Fibroblast of skin of scalp (primary cell): ENCODE measurements at places on chromosomes 3 and 15.

GRCh38 chr15:39260391-39260790 is 320.5 kb upstream of the THBS1 start:
- DNase-seq: no peak

GRCh38 chr3:14853271-14853951 is 34.6 kb downstream of the FGD5 start:
- DNase-seq: no peak

DNA sequence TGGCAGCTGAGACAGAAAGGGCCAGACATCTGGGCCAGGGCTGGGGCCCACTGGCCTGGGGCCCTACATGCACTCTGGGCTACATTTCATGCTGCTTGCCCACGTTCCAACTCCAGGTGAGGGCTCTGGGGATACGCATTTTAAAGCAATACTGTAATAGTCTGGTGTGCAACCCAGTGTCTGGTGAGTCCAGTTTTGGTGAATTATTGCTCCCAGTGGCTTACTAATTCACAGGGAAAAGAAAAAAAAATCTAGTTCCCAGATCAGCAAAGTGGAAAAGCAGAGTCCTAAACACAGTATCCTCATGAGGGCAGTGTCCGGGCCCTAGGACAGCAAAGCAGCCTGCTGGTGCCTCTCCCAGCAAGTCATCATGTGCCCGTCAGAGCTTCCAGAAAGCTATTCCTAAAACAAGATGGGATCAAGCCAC is 82.4 kb downstream of the CCNL1 start:
- DNase-seq: no peak

- peak; percentile 33 for DNase-seq
Observed at GRCh38 chr15:58924327-58924726, 9.2 kb downstream of the SLTM start.
